ENCODE measurements at places on chromosomes 5 and 9.

DNA sequence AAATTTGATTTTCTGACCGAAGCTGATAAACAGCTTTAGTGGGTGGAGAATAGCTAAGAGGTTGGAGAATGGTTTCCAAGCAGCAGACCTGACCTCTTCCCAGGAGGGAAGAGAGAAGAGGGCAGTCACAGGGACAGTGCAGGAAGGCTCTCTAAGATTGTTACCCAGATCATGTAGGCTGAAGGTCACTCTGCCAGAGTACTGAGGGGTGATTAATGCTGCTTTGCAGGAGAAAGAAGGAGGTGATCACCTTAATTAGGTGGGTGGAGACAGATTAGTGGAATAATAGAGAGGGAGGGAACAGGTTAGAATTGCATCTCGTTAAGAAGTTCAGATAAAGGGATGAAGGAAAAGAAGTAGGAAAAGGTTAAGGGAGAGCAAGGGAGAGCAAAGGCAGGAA, 440.5 kb downstream of the BRINP1 start:
- no peak for DNase-seq

DNA sequence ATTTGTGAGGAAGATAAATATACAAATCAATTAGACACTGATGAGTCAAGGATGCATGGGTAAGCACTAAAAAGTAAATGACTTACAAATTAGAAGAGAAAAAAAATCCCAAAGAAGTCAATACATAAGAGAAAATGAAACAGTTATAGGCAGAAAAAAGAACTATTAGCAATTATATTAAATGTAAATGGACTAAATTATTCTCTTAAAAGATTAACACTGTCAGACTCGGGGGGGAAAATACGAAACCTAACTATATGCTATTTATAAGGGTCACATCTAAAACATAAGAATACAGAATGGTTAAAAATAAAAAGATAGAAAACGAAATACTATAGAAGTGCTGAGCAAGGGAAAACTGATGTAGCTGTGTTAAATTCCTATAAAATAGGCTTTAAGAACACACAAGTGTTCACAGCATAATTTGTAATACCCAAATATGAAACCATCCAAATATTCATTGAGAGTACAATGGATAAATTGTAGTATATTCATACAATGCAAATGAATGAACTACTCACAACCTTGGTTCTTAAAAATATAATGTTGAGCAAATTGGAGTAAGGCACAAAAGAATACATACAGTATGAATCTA, 67.1 kb upstream of the SH3PXD2B start:
- no peak for DNase-seq

- peak; percentile 0 for DNase-seq
Measured at GRCh38 chr9:6354072-6354686, 26.0 kb downstream of the TPD52L3 start.

DNA sequence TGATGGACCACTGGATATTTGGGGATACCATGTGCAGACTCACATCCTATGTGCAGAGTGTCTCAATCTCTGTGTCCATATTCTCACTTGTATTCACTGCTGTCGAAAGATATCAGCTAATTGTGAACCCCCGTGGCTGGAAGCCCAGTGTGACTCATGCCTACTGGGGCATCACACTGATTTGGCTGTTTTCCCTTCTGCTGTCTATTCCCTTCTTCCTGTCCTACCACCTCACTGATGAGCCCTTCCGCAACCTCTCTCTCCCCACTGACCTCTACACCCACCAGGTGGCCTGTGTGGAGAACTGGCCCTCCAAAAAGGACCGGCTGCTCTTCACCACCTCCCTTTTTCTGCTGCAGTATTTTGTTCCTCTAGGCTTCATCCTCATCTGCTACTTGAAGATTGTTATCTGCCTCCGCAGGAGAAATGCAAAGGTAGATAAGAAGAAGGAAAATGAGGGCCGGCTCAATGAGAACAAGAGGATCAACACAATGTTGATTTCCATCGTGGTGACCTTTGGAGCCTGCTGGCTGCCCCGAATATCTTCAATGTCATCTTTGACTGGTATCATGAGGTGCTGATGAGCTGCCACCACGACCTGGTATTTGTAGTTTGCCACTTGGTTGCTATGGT, 54.5 kb upstream of the HNRNPA0 start:
- no peak for DNase-seq

DNA sequence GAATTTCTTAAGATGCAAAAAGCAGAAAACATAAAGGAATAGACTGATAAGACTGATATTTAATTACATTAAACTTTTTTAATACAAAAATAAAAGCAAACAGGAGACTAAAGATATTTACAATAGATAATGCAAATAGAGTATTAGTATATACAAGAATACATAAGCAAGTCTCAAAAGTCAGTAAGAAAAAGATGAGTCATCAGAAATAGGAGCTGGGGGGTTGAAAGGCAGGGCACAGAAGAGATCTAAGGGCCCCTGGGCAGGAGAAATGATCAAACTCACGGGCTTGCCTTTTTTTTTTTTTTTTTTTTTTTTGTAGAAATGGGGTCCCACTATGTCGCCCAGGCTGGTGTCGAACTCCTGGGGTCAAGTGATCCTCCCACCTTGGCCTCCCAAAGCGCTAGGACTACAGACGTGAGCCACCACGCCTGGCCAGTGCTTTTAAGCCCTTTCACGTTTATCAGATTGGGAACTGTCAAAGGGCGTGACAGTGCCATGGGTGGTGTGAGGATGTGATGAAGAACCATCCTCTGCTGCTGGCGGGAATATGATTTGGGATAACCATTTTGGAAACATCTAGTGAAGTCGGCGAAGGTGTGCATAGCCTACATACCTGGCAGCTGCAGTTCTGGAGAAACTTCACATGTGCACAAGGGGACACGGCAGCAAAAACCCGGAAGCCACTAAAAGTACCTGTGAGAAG, 126.1 kb downstream of the CACNA1B start:
- no peak for DNase-seq

DNA sequence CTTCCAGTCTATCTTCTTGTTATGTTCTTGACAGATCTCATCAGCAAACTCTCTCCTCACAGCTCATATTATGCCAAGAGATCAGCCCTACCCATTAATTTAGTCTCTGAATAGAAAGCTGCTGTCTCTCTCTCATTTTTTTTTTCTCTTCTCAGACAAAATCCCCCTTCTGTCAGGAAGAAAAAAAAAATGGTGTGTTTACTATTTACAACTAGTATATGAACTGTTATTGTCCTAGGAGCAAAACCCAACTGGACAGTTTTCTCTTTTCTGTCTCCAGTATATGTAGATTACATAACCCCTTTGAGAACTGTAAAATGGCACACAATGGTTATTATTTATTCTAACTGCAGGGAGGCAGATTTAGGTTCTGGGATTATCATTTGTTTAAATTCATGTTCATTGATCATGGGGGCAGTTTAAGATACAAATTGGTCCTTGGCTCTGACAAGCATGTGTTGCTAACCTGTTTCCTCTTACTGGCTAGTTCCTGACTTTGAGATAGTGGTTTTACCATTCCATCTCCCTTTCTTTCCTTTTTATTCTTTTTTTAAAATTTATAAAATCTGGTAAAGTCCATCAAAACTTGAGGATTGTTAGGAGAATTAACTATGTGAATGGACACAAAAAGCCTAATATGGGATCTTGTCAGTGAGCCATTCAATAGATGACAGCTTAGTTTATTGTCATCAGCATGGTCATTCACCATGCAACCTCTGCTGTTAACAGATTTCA, 210.0 kb upstream of the PAPPA start:
- DNase-seq, result no peak

Measured in activated T-helper 1 cell treated with Interleukin-2 at 50 U/mL for 16 hours (primary cell).